ENCODE measurements at places on chromosomes 2 and 18. TPM values are rescaled to one million over a fixed set of nuclear protein-coding genes. Genes with fewer than 3 reads are reported as not detected.

The ZNF521 gene
- not detected for total RNA-seq

- no peak overlapping the region for H3K4me3 ChIP-seq
- peaks cover 26% of the 10 kb centered on the region for H3K36me3 ChIP-seq
- no peaks in the 10 kb centered on the region for H3K27me3 ChIP-seq
- H3K27ac ChIP-seq = no peak overlapping the region
Measured at GRCh38 chr2:152743002-152743401, 24.6 kb downstream of the ARL6IP6 start.

The TUBA3E gene
- total RNA-seq = not detected

The IL1RL1 gene
- total RNA-seq = 0.58 TPM

DNA sequence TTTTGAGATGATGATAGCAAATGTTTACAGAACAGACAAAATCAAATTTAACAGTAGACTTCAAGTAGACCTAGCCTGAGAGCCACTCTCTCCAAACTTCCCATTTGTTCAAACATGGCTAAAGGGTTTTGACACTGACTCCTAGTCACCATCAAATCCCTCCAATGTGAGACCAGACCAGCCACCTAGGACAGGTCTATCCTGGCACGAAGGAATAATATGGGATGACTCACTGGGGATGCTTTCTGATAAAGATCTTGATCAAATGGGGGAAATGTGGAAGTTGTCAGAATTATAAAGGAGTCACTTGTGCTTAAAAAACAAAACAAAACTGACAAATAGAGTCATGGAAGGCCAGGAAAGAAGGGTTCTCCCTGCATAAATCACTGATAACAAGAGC, 95.7 kb downstream of the EDAR start:
- peaks cover 2% of the 10 kb centered on the region for H3K4me1 ChIP-seq
- DNase-seq = no peak
- H3K36me3 ChIP-seq = peaks cover 3% of the 10 kb centered on the region
- H3K27ac ChIP-seq = no peak overlapping the region

- no peak overlapping the region for H3K4me3 ChIP-seq
- DNase-seq = no peak
- no peak overlapping the region for H3K27ac ChIP-seq
- no peaks in the 10 kb centered on the region for H3K36me3 ChIP-seq
Measured at GRCh38 chr2:200705305-200706041, 106.2 kb upstream of the BZW1 start.

The DOK6 gene
- not detected for total RNA-seq

DNA sequence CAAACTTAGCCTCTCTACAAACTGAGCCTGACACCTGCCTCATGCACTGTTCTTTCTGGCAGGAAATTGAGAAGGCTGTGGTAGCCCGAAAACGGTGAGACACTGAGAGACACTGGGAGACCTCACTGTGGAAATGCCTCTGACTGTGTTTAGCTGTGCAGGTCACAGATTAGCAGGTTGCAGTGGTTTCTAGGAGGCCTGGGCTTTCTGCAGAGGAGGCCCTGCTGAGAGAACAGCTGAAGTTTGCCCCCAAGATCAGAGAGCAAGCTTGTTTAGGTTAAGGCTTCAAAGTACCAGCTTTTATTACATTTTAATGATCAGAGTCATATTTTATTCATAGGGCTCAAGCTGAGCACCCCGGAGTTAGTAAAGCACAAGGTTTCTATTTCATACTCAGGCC, 68.7 kb upstream of the LYPD6 start:
- peaks cover 10% of the 10 kb centered on the region for H3K27me3 ChIP-seq
- H3K4me1 ChIP-seq = no peaks in the 10 kb centered on the region
- H3K4me3 ChIP-seq = no peak overlapping the region

GRCh38 chr18:12010187-12010802, 29.0 kb downstream of the IMPA2 start:
- no peak for DNase-seq
- H3K27me3 ChIP-seq = no peaks in the 10 kb centered on the region
- no peak overlapping the region for H3K27ac ChIP-seq
- no peaks in the 10 kb centered on the region for H3K36me3 ChIP-seq

DNA sequence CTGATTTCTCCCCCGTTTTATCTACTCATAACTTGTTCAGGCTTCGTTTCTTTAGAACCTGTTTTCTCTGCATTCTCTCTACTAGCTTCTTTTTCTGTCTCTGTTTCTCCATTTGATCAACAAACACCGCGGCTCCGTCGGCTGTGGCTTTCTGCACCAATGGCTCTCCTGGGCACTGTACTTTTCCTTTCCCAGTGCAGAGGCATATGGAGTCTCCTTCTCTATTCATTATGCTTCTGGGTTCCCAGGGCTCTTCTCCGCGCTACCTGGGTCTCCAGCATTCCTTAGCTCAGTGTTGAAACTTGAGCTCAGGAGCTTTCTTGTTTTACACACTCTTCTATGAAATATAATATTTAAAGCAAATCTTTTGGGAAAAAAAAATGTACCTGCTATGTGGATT, 196.6 kb upstream of the SOX11 start:
- H3K27me3 ChIP-seq = no peaks in the 10 kb centered on the region
- H3K4me1 ChIP-seq = no peaks in the 10 kb centered on the region
- no peak for DNase-seq
- no peak overlapping the region for H3K4me3 ChIP-seq
- H3K36me3 ChIP-seq = no peaks in the 10 kb centered on the region

GRCh38 chr2:101900375-101900774, 91.4 kb upstream of the IL1R2 start:
- DNase-seq = peak; percentile 26
- H3K4me1 ChIP-seq = peaks cover 12% of the 10 kb centered on the region
- no peak overlapping the region for H3K27ac ChIP-seq
- H3K36me3 ChIP-seq = peaks cover 17% of the 10 kb centered on the region

DNA sequence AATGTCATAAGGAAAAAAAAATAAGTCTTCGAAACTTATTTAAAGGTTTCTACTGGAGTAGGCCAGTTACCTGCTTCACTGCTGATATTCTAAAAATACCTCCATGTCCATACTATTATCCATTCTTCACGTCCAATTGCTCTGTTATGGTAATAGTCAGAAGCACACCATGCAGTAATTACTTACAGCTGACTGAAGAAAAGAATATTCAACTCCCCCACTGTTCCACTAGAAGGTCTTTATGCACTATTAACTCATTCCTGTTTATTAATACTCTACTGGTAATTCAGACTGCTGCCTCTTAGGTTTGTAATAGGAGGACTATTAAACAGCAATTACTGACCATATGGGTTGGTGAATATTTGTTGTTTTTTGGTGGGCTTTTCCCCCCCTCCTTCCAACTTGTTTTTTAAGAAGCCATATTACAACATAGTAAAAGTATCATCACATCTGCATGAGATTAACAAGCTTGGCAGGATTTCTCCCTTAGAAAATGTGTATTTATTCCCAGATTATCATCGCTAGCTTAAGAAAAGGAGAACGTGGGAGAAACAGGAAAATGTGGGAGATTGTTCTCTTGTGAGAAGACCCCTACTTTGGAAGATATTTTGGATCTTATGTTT, 806.4 kb upstream of the FANCL start:
- H3K27me3 ChIP-seq = no peaks in the 10 kb centered on the region
- H3K4me3 ChIP-seq = no peak overlapping the region
- no peak for DNase-seq
- H3K4me1 ChIP-seq = no peaks in the 10 kb centered on the region
- no peaks in the 10 kb centered on the region for H3K36me3 ChIP-seq

DNA sequence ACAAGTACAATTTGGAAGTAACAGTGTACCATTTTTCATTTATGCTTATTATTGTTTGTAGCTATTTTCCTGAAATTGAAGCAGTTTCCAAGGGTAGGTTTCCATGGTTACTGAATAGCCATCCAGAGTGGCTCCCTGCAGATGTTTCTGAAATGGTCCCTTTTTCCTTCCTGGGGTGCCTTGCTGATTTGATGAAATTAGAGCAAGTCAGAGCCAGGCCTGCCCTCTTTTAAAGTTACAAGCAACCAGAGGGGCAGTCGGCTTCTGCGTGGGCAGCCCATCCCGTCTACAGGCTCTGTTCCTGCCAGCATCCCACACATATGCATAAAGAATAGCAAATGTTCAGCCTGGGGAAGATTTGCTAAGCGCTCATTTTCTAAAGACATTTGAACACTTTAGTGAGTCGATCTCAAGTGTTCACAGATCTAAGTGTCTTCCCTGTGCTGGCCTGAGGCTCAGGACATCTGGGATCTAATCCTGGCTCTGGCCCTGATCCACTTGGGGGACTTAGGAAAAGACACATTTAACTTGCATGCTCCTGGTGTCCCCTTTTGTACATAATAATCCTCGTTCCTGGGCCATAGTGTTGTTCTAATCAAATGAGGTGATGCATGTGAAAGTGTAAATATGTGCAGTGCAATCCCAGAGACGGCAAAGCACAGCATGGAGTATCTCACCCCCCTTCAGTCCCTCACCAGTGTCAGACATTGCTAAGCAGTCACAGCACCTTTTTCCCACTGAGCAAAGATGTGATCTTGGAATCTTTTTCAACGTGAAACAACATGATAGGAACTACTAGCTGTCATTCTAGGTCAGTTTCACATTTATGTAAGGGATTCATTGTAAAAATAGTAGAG, 92.2 kb downstream of the STPG4 start:
- peaks cover 2% of the 10 kb centered on the region for H3K4me1 ChIP-seq
- no peaks in the 10 kb centered on the region for H3K27me3 ChIP-seq
- no peak for DNase-seq

DNA sequence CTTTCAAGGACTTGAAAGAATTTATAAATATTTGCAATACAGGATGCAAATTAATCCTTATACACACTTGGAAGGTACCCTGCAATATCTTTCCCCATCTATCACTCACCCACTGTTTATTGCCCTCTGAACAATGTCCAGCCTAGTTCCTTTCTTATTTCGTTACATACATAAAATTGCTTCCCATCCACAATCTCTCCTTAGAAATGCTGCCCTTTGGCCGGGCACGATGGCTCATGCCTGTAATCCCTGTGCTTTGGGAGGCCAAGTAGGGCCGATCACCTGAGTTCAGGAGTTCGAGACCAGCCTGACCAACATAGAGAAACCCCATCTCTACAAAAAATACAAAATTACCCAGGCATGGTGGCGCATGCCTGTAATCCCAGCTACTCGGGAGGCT, 41.2 kb upstream of the ATP8B1 start:
- H3K4me1 ChIP-seq = peaks cover 15% of the 10 kb centered on the region
- H3K4me3 ChIP-seq = no peak overlapping the region
- peaks cover 5% of the 10 kb centered on the region for H3K36me3 ChIP-seq
- H3K27ac ChIP-seq = no peak overlapping the region
- no peak for DNase-seq

The GULP1 gene
- not detected for total RNA-seq

- H3K4me1 ChIP-seq = peaks cover 94% of the 10 kb centered on the region
- no peaks in the 10 kb centered on the region for H3K27me3 ChIP-seq
- no peak for DNase-seq
- peaks cover 67% of the 10 kb centered on the region for H3K36me3 ChIP-seq
- no peak overlapping the region for H3K4me3 ChIP-seq
- peak overlapping the region; percentile 92 for H3K27ac ChIP-seq
Measured at GRCh38 chr2:105777031-105777482, 32.3 kb downstream of the NCK2 start.

The CREB1 gene
- 99.1 TPM for total RNA-seq

- H3K36me3 ChIP-seq = no peaks in the 10 kb centered on the region
- DNase-seq = no peak
- H3K4me3 ChIP-seq = no peak overlapping the region
- no peaks in the 10 kb centered on the region for H3K27me3 ChIP-seq
- H3K4me1 ChIP-seq = no peaks in the 10 kb centered on the region
- H3K27ac ChIP-seq = no peak overlapping the region
Measured at GRCh38 chr18:78246050-78246449, 733.6 kb upstream of the SALL3 start.

The FEV gene
- total RNA-seq = not detected

GRCh38 chr2:221705185-221705877, 133.2 kb upstream of the EPHA4 start:
- no peak overlapping the region for H3K4me3 ChIP-seq
- no peaks in the 10 kb centered on the region for H3K4me1 ChIP-seq
- no peaks in the 10 kb centered on the region for H3K27me3 ChIP-seq

DNA sequence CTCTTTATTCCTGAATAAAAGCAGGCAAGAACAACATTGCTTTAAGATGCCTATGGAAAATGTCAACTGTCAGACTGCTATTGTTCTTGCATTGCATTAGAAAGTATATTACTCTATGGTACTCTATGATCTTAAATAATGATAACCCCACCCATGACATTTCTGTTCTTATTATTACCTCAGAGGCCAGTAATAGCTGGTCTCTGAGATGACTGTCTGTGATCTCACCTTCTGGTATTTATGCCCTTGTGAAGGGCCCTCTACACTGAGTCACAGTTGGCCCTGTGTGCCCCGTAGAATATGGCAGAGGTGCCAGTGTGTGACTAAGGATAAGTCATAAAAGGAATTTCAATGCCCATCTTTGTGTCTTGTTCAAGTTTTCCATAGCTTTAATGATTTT, 61.0 kb downstream of the SPP2 start:
- H3K4me3 ChIP-seq = no peak overlapping the region
- DNase-seq = no peak
- no peaks in the 10 kb centered on the region for H3K4me1 ChIP-seq
- no peaks in the 10 kb centered on the region for H3K36me3 ChIP-seq
- peaks cover 21% of the 10 kb centered on the region for H3K27me3 ChIP-seq

- H3K27ac ChIP-seq = no peak overlapping the region
- DNase-seq = no peak
Measured at GRCh38 chr2:116975608-116976007, 838.9 kb upstream of the DDX18 start.

DNA sequence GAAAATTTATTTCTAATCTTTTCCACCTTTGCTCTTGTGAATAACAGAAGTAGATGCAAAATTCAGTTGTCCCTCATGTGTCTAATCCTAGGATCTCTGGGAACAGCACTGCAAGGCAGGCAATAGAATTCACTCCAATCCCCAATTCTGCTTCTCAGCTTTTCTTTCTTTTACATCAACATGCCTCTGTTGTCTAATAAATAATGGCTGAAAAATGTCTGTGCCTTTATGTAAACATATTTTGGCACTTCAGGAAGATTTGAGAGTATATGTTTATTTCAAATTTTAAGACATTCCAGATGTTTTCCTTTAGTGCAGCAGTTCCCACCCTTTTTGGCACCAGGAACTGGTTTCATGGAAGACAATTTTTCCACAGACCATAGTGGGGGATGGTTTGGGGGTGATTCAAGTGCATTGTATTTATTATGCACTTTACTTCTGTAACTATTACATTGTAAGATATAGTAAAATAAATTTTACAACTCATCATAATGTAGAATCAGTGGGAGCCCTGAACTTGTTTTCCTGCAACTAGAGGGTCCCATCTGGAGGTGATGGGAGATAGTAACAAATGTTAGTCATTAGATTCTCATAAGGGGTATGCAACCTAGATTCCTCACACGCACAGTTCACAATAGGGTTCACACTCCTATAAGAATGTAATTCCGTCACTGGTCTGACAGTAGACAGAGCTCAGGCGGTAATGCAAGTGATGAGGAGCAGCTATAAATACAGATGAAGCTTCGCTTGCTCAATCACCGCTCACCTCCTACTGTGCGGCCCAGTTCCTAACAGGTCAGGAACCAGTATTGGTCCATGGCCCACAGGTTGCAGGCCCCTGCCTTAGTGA, 590.3 kb upstream of the CNTNAP5 start:
- no peaks in the 10 kb centered on the region for H3K27me3 ChIP-seq
- H3K36me3 ChIP-seq = no peaks in the 10 kb centered on the region
- DNase-seq = no peak
- no peaks in the 10 kb centered on the region for H3K4me1 ChIP-seq
- no peak overlapping the region for H3K27ac ChIP-seq
